ENCODE measurements at places on chromosomes 5 and 9. TPM values are rescaled to one million over a fixed set of nuclear protein-coding genes. Genes with fewer than 3 reads are reported as not detected.

GRCh38 chr9:122364783-122365150 is 6.1 kb upstream of the PTGS1 start:
- peak; percentile 44 for DNase-seq

DNA sequence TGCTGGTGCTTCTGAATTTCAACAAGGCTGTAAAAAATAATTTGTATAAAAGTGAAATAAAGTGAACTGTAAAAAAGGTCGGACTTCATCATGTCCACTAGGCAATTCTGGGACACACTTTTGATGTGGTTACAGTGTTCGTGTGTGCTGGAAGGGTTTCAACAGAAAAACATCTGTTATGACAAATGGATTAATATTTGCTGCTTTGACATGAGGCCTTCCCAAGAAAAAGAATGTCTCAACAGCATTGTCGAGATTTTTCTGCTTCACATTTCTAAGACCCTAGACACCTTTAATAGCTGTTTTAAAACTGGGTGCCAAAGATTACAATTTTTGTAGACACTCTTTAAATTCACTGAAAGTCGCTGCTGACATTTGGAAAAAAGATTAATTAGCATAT is 216.6 kb downstream of the SLC12A2 start:
- no peak for DNase-seq

- DNase-seq = no peak
These were observed 127.0 kb downstream of the ADAMTS12 start for GRCh38 chr5:33764786-33765185.

DNA sequence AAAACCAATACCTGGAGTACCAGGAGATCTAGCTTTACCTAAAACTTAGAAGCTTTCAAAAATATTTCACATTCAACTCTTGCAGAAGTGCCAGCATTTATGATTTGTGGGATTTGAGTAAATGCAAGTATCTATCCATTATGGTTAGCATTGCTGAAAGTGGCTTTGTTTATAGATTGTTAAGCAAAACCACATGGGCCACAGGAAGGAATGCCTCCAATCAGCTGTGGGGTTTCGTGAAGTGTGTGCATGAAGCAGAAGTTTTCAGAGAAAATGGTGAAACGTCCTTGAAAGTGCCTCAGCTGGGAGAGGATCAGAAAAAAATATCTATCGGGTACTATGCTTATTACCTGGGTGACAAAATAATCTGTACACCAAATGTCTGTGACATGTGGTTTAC is 4.2 kb downstream of the LECT2 start:
- peak; percentile 75 for DNase-seq

DNA sequence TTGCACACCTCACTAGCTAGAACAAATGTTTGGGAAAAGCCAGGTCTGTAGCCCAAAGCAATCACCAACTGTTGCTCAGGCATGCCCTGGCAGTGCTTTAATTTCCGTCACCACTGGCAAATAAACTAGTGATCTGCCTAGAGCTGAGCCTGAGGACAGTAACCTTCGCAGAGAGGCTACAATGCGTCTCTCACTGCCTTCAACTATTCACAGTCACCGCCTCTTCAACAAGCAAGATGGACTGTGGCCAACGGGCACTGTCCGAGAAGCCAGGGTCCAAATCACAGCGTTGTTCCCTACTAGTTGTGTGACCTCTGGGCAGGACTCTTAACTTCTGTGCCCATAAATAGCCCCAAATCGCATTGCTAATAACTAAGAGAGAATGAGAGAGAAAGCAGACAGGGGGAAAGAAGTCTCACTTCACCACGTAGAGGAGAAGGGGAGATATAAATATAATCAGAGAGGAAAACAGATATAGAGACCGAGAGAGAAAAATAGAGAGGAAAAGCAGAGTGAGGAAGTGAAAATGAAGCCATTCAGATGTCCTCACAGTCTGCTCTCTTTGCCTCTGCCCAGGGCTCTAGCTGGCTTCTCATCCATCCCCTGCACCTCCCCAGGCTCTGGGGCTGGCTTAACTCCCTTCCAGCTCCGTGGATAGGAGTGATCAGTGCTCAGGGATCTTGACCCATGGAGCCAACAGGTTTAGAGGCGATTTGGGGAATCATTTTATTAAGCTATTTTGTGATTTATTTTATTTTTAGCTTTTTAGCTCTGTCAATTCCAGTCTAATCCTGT is 157.9 kb downstream of the ZDHHC21 start:
- no peak for DNase-seq

DNA sequence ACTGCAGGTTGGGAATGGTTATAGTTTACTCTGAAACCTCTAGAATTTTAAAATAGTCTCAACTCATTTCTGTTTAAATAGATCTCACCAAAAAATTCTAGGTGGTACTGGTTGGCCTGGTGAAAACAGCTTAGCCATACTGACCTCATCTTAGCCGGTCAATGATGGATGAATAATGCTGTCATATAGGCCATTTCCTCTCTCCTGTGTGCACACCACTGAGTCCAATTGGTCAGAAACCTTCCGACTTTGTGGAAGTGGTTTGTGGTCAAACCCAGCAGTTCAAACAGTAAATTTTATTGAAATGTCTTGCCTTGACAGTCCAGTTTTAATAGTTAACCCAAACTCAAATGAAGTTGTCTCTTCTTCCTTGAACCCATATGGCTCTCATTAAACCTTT is 98.6 kb downstream of the GIN1 start:
- DNase-seq = peak; percentile 26

DNA sequence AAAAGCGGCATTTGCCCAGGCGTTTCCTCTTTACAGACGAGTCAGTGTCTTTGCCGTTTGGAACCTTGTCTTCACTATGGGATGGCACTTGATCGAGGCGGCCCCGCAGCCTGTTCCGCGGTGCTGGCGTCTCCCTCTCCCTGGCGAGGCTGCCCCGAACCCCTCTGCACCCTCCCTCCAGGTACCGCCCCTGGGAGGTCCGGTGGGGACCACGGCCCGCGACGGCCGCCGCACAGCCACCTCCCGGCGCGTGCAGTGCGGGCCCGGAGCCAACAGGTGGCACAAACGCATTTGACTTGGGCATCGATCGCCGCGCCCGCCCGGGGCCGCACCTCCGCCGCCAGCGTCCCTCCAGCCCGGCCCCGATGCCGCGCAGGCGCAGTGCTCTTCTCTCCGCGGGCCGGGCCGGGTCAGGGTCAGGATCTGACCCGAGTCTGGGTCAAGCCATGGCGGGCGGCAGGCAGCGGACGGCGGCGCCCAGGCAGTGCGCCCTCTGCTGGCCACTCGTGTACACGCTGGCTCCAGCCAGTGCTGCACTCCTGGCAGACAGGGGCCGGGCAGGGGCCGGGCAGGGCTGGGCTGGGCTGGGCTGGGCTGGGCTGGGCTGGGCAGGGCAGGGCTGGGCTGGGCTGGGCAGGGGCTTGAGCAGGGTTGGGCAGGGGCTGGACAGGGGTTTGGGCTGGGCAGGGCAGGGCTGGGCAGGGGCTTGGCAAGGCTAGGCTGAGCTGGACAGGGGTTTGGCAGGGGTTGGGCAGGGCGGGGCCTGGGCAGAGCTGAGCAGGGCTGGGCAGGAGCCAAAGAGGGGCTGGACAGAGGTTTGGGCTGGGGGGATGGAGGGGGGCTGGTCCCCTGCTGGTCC is 155.8 kb upstream of the IRX4 start:
- peak; percentile 3 for DNase-seq

Gene HSPB3
- total RNA-seq = 0.54 TPM
